ENCODE measurements at places on chromosomes 2 and 18.
A peak's percentile ranks its signal among the peaks of the same experiment; 100 is the strongest.

GRCh38 chr2:67240507-67240906, 156.6 kb upstream of the ETAA1 start:
- no peak for DNase-seq

GRCh38 chr2:60283626-60284025, 269.8 kb downstream of the BCL11A start:
- DNase-seq: no peak

GRCh38 chr2:201536754-201537153, 85.2 kb downstream of the STRADB start:
- no peak for DNase-seq

GRCh38 chr2:165056564-165056963, 101.2 kb upstream of the SLC38A11 start:
- no peak for DNase-seq

DNA sequence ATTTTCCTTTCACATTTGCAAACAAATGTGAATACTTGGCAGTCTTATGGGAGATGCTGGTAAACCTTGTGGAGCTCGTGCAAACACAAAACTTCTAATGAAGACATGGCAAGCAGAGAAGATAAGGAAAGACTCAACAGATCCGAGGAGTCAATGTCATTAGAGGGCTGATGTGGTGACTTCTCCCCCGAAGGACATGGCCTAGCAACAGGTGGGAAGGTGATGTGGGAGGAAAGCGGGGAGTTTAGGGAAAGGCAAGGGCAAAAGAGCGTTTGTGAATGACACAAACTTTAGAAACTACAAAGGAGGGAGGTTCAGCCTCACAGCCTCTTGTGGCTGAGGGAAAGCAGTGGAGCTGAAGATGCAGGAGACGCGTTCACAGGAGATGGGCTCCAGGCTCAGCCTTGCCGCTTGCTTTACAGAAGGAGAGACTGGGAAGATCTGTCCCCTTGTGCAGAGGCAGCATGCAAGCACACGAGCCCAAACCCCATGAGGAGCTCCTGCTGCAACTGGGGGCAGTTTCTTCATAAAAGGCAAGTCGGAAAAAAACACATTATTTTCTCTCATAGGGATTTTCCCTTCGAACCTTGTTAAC, 86.6 kb downstream of the SOWAHC start:
- no peak for DNase-seq

DNA sequence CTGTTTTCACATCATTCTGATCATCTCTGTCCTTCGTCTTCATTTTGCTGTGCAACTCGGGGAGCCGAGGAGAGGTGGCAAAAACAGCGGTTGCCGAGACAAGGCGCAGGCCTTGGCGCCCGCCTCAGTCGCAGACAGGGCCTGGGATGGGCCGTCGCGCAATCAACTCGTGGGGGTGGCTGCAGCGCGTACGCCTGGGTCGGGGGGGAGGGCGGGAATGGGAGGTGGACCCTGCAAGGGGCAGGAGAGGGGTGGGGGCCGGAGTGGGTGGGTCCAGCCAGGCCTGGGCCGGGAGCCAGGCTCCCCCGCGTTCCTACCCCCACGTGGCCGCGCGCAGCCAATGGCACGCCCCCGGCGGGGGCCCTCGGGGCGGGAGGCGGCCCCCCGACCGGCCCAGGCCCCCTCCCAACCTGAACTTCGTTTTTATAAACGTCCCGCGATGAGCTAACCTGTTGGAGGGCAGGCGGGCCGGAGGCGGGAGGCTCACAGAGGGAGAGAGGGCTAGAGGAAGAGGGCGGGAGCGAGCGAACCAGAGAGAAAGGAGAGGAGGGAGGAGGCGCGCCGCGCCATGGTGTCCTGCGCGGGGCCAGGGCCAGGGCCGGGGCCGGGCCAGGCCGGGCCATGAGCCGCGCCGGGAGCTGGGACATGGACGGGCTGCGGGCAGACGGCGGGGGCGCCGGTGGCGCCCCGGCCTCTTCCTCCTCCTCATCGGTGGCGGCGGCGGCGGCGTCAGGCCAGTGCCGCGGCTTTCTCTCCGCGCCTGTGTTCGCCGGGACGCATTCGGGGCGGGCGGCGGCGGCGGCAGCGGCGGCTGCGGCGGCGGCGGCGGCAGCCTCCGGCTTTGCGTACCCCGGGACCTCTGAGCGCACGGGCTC, at the start of gene HOXD13:
TSS of gene HOXD13 (plus strand) at position 452 of the 875 bp plus-strand sequence. CDS start at position 622, 170 bp downstream.
- no peak for DNase-seq

- DNase-seq: no peak
These were observed 94.5 kb downstream of the LAMA1 start for GRCh38 chr18:7023063-7023580.

GRCh38 chr2:133314795-133315194, 253.5 kb downstream of the NCKAP5 start:
- DNase-seq: no peak

GRCh38 chr2:159156834-159157233, 129.7 kb downstream of the WDSUB1 start:
- no peak for DNase-seq

DNA sequence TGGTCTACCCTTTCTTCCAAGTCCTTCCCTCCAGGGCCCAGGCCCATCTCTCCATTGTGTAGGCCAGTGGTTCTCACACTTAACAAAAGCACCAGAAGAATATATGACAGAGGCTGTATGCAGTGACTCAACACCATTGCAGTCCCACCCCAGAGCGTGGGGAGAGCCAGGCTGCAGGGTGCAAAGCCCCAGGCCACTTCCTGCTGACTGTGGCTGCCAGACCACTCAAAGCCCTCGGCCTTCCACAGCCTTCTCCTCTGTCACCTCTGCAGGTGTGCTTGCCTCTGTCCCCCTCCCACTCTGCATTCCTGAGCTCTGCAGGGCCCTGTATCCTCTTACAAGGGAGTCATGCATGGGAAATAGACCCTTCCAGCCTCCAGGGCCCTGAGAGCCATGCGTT, 40.4 kb upstream of the ARHGEF4 start:
- peak; percentile 17 for DNase-seq

GRCh38 chr2:219769090-219769910, 141.9 kb downstream of the SLC4A3 start:
- no peak for DNase-seq

Data from stimulated activated CD8-positive, alpha-beta memory T cell treated with anti-CD3 and anti-CD28 coated beads, Interleukin-7, amount 100 ng/mL, for 4 hours (primary cell).